Ureter (tissue), 1 donor: ENCODE measurements at places on chromosomes 12 and 14. TPM values are rescaled to one million over a fixed set of nuclear protein-coding genes. Genes with fewer than 3 reads are reported as not detected.

- DNase-seq = no peak
These were observed 56.0 kb downstream of the MSRB3 start for GRCh38 chr12:65334521-65334920.

GRCh38 chr14:58812050-58812910 lies 174.5 kb downstream of the DACT1 start:
- DNase-seq = no peak

GRCh38 chr12:117068492-117068891 lies 30.7 kb downstream of the TESC start:
- DNase-seq = no peak

Gene SOAT2
- total RNA-seq = 0.18 TPM

DNA sequence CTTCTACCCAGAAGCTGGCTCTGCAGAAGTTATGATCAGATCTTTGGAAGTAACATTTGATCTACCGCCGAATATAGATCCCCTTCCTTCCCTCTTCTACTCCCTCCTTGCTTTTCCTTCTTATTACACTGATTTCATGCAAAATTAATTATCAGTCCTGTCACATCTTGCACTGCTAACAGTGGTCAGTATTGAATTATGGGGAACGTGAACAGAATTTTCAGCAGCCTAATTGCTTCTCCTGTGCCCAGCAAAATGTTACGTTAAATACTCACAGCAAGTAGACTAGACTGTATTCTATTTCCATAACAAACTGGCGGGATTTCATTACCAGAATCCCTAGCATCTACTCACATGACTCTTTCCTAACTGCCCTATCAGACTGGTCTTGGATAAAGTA lies 596.9 kb downstream of the DIO2 start:
- no peak for DNase-seq

DNA sequence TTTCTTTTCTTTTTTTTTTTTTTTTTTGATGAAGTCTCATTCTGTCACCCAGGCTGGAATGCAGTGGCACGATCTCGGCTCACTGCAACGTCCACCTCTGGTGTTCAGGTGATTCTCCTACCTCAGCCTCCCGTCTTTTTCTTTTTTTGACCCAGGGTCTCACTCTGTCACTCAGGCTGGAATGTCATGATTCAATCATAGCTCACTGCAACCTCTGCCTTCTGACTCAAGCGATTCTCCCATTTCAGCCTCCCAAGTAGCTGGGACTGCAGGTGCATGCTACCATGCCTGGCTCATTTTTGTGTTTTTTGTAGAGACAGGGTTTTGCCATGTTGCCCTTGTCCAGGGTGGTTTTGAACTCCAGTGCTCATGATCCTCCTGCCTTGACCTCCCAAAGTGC lies 12.0 kb downstream of the FUT8 start:
- no peak for DNase-seq

GRCh38 chr12:85060916-85061315 lies 24.8 kb downstream of the LRRIQ1 start:
- DNase-seq = no peak

GRCh38 chr12:12721176-12721751 lies 4.1 kb downstream of the CDKN1B start:
- DNase-seq = no peak

DNA sequence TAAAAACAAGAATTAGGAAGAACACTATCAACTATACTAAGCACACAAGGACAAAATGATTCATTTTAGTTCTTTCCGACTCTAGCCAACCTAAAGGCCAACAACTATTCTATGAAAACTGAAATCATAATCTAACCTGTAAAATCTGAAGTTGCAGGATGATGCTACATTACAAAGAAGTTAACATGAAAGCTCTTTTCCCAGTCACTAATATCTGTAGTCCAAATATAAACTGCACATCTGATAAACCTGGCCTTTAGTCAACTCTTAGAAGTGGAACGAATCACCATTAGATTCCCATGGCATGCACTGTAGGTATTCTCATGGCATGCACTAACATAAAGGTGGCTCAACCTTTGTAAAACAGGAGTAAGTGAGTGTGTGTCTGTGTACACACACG lies 41.7 kb downstream of the BLTP3B start:
- DNase-seq = no peak

Gene KRT2
- total RNA-seq = not detected

GRCh38 chr12:1519642-1520041 lies 74.7 kb downstream of the FBXL14 start:
- no peak for DNase-seq

Gene RECQL
- total RNA-seq = 23.9 TPM

GRCh38 chr14:23357261-23357660 lies 4.6 kb upstream of the SLC22A17 start:
- no peak for DNase-seq

Gene FOXM1
- 1.3 TPM for total RNA-seq

Gene TCTN2
- 16.8 TPM for total RNA-seq

Gene DDN
- total RNA-seq = 0.10 TPM

Gene CACNA2D4
- 3.4 TPM for total RNA-seq

DNA sequence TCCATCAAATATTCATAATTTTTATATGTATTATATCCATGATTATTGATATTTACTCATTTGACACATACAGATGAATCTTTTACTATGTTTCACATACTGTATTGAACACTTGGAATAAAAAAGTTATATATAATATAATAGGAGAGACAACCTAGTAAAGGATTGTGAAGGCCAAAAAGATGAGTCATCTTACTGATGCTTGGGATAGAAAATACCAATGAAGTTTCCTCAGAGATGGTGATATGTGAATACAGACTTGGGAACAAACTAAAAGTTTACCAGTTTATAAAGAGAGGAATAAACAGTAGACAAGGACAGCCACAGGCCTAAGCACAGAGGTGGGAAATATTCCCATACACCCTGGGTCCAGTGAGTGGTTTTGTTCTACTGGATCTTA lies 743.9 kb upstream of the FLRT2 start:
- DNase-seq = no peak

DNA sequence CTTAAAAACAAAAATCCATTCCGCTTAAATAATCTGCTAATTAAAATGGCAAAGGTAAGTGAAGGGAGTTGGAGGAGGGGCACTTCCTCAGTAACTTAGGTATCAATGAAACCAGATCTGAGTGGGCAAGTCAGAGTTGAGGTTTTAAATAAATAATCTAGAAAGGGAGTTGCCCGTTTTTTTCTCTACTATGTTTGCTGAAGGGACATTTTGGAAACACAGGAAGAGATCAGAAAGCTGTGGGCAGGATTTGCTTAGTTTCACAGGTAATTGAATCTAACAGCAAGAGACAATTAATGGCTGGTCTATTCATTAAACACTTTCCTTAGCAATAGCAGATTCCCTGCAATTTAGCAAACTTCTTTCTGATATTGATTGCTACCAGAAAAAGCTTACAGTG lies 186.0 kb upstream of the ABCD2 start:
- DNase-seq = no peak
